Bladder microvascular endothelial cell (primary cell): ENCODE measurements at places on chromosomes 16 and 17. TPM values are rescaled to one million over a fixed set of nuclear protein-coding genes. Genes with fewer than 3 reads are reported as not detected.

CCDC43 gene
- total RNA-seq: 29.1 and 39.0 TPM in 2 replicates

SCGB1C2 gene
- not detected in 2 replicates for total RNA-seq

B4GALNT2 gene
- under 0.01 TPM in 2 replicates for total RNA-seq

KDM6B gene
- total RNA-seq: 2.8 and 7.6 TPM in 2 replicates

CTRB2 gene
- total RNA-seq: not detected in 2 replicates

CCL22 gene
- total RNA-seq: not detected in 2 replicates

SLC5A11 gene
- not detected in 2 replicates for total RNA-seq

OR3A3 gene
- total RNA-seq: not detected in 2 replicates

USP43 gene
- 0.16 TPM in 1 of 2 replicates, not detected in the other for total RNA-seq

CCDC154 gene
- under 0.01 and 0.25 TPM in 2 replicates for total RNA-seq

LAT gene
- total RNA-seq: 0.32 and 0.50 TPM in 2 replicates

KRT33B gene
- not detected in 2 replicates for total RNA-seq
